Pons (tissue), 1 donor: ENCODE measurements at places on chromosomes 16 and 17.

DNA sequence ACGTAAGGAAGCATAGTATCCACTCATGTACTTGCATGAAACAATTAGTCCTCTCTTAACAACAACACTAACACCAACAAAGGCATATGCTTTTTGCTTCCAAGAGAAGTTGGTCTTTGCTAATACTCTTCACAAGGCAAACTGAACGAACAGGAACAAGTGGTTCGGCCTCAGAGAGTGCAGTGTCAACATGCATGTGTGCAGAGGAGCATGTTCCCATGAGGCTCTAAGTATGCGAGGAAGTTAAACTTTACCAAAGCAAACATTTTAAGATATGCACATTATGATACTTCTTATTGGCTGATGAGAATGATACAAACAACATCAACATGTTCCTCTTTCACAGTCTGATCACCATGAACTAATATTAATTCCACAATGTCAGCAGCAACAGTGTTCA, 285.3 kb upstream of the IRX5 start:
- DNase-seq: no peak

GRCh38 chr16:77917971-77918370, 104.4 kb upstream of the CLEC3A start:
- no peak for DNase-seq

DNA sequence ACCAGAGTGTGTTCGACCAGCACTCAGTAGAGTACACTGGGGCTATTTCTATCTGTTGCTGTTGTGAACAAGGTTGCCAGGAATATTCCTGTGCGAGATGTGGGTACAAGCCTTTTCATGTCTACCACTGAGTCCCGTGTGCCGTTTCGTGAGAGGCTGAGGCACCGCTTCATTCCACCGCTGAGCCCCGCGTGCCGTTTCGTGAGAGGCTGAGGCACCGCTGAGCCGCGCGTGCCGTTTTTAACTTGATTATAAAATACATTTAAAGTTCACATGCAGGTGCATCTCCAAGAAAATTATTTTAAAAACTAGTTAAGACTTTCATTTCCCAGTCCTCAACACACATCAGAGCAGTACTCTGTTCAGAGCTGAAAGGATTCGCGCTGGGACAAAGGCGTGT, 78.7 kb upstream of the ZNF750 start:
- DNase-seq: no peak

DNA sequence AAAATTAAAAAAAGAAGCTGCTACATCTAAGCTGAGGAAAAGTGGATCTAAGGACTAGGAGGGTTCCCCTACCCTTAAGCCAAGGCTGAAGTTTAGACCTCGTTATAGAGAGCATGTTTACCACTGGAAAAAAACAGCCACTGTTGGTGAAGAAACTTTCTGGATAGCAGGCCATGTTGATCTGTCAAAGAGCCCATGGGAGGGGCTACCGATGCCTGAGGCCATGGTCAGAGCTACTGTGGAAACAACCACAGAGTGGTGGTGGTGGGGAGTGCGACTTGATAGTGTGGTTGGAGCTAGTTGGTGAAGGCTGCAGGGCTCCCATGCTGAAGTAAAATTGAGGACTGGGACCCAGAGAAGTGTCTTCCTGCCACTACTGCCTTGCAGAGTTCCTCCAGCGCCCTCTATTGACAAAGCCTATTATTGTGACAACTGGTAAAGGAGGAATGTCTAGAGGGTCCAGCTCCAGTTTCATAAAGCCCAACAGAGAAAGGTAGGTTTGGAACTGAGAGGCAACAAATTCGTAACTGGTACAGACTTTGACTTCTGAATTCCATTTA, 12.7 kb upstream of the FAM20A start:
- peak; percentile 34 for DNase-seq

DNA sequence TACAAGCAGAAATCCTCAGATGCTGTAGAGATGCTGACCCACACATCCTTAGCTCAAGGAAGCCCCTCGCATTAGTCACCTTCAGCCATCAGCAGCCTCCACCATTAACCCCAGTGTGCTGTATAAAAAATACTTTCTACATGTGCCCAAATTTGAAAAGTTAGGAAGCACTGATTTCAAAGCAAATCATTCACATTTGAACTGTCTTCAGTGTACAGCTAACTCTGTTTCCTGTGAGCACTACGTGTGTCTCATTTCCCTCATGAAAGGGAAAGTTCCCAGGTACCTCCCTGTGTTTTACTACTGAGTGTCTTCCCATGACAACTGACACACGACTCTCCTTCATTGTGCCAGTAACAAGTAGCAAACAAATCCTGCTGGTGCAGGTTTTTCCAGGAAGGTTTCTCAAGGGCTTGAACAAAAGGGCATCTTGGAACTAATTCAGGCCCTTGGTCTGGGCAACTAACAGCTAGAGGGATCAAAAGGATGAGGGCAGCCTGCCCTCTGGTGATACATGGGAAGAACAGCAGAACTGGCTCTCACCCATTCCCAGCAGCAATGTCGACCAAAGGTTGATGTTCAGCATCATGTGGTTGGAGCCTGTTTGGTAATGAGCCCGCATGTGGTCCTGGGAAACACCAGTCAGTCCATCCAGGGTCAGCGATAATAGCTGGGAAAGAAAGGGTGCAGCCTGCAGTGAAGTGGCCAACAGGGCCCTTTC, 4.0 kb downstream of the SLC35B1 start:
- peak; percentile 60 for DNase-seq

DNA sequence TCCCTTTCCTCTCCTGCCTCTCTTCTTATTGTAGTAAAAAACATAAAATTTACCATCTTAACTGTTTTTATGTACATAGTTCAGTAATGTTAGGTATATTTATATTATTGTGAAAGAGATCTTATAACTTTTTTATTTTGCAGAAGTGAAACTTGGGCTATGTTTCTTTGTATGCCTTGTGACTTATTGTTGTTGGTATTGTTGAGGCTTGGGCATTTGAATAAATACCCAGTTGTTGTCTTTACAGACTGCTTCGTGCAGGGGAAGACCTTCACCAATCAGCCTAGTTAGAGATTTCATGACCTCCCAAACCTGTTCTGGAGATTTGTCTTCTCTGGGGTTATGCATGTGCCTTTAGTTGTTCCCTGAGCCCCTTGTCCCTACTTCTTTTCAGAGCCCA, 31.9 kb downstream of the REXO5 start:
- no peak for DNase-seq

- peak; percentile 45 for DNase-seq
Observed at GRCh38 chr17:81291662-81292061, 3.4 kb downstream of the SLC38A10 start.

DNA sequence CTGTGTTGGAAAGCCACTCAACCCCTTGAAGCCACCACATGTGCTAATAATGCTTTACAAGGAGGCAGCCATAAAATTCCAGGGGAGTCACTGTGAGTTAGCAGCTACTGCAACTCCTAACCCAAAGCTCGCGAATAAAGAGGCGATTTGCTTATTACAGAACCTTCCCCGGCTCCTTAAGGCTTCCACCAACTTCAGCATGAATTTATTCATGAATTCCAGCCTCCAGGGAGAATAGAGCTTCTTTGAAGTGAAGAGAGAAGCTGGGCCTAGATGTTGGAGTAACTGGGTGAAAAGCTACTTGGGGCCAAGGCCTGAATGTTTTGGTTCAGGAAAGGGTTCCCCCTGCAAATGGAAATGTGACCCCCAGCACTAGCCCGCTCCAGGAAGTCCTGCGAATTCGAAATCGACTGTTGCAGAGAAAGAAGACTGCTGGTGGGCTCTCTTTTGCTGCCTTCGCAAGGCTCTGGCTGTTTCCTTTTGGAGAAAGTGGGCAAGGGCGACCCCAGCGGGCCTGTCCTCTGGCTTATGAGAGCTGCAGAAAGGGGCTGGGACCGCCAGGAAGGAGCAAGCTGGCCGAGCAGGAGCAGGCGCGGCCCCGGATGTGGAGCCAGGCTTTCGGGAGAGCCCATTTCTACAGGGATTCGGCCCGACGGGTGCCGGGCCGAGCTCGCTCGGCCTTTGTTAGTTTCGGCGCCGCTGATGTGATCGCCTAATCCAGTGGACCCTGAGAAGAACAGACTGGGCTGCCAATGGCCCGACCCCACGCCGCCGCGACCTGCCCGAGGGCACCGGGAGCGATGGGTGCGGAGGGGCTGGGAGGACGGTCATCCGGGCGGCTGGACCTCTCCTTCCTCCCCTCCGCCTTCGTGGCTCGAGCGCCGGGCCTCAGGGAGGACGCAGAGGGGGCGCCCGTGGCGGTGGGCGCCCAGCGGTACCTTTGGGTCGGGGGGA, 7.6 kb downstream of the CBX8 start:
- no peak for DNase-seq

DNA sequence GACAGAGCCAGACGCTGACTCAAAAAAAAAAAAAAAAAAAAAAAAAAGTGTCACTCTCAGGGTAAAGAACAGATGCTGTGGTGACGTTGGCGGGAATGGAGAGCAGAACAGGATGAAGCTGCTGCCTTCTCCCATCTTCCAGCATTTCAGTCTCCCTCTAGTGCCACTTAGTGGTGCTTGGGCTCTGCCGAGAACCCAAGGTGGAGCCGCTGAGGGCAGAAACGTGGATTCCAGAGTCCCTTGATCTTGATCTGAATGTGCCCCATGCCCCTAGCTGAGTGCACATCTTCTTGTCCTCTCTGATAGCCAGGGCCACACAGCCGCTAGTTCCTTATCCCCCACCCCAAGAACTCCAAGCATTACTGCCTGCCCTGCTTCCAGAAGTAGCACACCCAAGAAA, 43.2 kb upstream of the FA2H start:
- DNase-seq: no peak

DNA sequence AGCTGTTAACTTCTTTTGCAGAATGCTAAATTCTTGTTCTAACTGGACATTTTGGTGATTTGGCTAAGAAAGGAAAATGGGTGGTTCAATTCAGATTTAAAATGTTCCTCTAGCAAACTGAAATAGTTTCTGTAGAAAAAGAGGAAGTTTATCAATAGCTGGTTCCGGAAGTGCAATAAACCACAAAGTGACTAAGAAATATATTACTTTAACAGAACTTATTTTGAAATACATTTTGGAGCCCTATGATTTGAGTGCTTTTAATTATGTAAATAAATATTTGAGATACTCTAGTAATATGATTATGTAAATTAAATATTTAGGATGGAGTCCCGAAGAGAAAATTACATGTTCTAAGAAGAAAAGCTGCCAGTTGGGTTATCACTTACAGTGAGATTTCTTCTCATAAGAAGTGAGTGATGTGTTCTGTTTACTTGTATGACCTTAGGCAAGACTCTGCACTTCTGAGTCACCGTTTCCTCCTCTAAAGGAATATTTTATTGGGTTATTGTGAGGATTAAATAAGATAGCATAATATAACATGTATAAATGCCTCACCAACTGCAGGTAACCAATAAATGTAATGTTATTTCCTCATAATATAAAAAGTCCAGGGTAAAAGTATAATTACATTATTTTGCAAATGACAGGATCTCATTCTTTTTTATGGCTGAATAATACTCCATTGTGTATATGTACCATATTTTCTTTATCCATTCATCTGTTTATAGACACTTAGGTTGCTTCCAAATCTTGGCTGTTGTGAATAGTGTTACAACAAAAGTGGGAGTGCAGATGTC, at the start of gene EVI2B:
EVI2B (minus strand) TSS at position 73 of the 800 bp plus-strand sequence. CDS start 8,445 bp downstream, outside the sequence.
- DNase-seq: peak; percentile 55

DNA sequence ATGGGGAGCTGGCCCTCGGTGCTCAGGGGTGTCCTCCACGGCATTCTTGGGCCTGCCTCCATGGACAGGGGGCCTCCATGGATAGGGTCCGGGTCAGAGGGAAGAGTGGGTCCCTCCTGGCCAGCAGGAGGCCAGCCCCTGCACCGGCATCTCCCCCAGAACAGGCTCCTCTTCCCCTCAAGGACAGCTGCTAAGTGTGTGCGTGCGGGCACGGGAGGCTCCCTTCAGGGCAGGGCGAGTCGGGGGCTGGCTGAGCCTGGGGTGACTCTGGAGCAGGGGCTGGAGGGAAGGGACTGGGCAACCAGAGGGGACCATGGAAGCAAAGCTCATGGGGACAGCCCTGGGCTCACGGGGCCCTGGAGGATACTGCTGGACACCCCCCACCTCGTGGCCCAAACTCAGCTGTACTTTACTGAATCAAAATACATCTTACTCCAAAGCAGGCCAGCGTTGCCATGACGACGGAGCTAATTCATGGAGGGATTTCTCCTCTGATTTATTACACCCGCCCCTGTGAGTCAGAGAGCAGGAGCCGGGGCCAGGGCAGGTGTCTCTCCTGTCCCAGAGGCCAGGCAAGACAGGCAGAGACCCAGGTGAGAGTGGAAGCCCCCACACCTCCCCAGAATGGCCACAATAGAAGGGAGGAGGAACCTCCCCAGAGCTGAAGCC, 2.1 kb downstream of the CASKIN1 start:
- DNase-seq: no peak

GRCh38 chr17:80372922-80373570, 41.9 kb upstream of the ENDOV start:
- DNase-seq: no peak

DNA sequence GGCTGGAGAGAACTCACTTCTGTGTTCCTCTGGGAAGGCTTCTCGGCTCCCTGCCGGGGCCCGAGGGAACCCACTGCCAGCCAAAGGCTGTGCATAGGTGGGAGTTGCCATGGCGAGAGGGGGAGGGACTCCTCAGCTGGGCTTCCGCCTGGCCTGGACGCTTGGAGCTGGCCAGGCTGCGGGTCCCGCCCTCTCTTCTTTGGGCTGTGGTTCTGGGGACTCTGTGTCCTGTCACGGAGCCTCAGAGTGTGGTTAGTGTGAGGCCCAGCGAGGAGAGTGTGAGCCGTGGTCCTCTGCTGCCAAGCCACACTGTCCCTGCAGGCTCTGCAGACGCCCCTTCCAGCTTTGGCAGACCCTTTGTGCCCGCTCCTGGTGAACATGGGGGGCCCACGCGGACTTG, 123.1 kb downstream of the OR1D5 start:
- DNase-seq: peak; percentile 45

GRCh38 chr17:29190592-29191207, 10.5 kb upstream of the MYO18A start:
- no peak for DNase-seq

DNA sequence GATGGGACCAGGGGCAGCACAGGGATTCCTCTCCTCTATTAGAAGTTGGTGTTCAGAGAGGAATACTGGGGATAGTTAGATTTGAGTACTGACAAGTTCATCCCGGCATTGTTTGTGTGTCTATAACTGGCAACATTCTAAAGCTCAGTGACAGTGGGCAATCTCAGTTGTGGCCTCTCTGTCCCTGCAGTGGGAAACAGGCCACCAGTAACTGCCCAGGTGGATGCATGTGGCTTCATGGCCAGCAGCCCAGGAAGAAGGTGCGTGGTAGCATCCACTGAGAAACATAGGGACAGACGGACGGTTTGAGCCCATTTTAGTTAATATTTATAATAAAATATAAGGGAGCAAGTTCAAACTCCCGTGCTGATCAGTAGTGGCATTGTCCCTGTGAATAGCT, 51.5 kb downstream of the B9D1 start:
- peak; percentile 48 for DNase-seq

DNA sequence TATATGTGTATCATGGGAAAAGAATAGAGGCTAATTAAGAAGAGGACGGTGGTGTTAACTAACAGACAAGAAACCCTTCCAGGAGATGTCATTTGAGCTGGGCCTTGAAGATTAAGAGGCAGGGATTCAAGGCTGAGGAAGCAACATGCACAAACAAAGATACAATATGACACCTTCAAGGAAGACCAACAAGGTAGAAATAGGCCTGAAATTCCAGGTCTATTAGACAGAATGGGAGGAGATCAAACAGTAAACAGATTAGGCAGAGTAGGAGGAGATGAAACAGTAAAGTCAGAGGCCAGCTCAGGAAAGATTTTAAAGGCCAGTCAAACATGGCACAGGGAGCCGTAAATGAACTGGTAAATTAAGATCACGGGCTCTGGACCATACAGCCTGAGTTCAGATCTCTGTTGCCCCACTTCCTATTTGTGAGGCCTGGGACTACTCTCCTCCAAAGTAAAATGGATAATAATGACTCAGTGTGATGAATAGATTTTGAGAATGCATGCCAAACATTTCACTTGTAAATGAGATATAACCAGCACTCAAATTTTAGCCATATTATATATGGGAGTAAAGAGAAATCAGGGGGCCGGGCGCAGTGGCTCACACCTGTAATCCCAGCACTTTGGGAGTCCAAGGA, 38.9 kb downstream of the USP31 start:
- DNase-seq: no peak
